Right kidney (tissue), 9 donors: ENCODE measurements at places on chromosomes 11 and 22.

- no peak for DNase-seq
These were observed 21.0 kb downstream of the SPECC1L start for GRCh38 chr22:24291515-24292201.

- no peak for DNase-seq
These were observed 9.4 kb upstream of the PMM1 start for GRCh38 chr22:41598891-41599635.

- no peak for DNase-seq
These were observed 14.0 kb upstream of the TP53I11 start for GRCh38 chr11:44964526-44965209.

DNA sequence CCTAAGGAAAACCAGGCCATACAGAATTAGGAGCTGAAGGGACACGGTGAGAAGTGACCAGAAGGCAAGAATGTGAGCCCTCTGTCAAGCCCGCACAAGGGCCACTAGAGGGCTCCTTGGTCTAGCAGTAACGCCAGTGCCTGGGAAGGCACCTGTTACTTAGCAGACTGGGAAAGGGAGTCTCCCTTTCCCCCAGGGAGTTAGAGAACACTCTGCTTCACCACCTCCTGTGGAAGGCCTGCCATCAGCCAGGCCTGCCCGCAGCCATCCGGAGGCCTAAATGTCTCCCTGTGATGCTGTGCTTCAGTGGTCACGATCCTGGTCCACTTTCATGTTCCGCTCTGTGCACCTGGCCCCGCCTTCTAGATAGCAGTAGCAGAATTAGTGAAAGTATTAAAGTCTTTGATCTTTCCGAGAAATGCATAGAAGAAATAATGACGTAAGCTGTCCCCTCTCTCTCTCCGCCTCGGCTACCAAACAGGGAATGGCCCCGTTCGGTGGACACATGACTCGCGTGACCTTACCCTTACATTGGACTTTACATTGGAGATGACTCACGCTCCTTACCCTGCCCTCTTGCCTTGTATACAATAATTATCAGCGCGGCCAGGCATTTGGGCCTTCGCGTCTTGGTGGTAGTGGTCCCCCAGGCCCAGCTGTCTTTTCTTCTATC, 10.7 kb upstream of the GSTP1 start:
- peak; percentile 46 for DNase-seq

GRCh38 chr11:91902312-91902711, 322.3 kb upstream of the FAT3 start:
- no peak for DNase-seq

- DNase-seq = no peak
These were observed 19.5 kb downstream of the AMPD3 start for GRCh38 chr11:10474551-10474950.
